ENCODE measurements at places on chromosomes 16 and 17. TPM values are rescaled to one million over a fixed set of nuclear protein-coding genes. Genes with fewer than 3 reads are reported as not detected.
A peak's percentile ranks its signal among the peaks of the same experiment; 100 is the strongest.

DNA sequence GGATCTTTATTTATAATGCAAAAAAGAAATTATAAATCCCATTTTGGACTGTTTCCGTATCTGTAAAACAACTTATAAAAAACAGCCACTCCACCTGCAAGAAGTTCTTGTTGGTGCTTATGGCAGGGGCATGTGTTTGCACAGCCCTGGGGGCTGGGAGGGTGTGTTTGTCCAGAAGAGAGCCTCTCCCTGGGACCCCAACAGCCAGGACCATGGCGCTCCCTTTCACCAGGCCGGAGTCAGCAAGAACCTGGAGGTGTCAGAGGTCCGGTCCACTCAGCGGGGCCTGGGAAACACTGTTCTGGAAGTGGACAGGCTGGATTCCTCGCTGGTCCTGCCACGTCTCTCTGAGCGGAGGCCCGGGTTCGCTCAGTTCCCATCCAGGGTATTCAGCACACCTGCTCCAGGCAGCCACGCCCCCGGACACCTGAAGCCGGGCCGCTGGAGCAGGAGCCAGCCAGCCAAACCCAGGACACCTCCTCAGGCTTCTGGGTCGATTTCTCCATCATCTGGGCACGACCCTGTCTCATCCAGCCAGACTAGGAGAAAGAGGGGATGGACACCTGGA, 18.9 kb upstream of the GINS2 start:
- no peaks in the 10 kb centered on the region for H3K27me3 ChIP-seq
- no peak overlapping the region for H3K4me3 ChIP-seq
- no peak for DNase-seq
- no peaks in the 10 kb centered on the region for H3K36me3 ChIP-seq
- H3K4me1 ChIP-seq, result no peaks in the 10 kb centered on the region

GRCh38 chr17:17298108-17298507, 5.1 kb upstream of the NT5M start:
- peaks cover 11% of the 10 kb centered on the region for H3K4me1 ChIP-seq
- H3K27ac ChIP-seq, result no peak overlapping the region
- DNase-seq, result no peak
- no peak overlapping the region for H3K4me3 ChIP-seq
- peaks cover 13% of the 10 kb centered on the region for H3K27me3 ChIP-seq
- no peaks in the 10 kb centered on the region for H3K36me3 ChIP-seq

GRCh38 chr16:3807425-3808123, 72.9 kb downstream of the CREBBP start:
- no peaks in the 10 kb centered on the region for H3K36me3 ChIP-seq

DNA sequence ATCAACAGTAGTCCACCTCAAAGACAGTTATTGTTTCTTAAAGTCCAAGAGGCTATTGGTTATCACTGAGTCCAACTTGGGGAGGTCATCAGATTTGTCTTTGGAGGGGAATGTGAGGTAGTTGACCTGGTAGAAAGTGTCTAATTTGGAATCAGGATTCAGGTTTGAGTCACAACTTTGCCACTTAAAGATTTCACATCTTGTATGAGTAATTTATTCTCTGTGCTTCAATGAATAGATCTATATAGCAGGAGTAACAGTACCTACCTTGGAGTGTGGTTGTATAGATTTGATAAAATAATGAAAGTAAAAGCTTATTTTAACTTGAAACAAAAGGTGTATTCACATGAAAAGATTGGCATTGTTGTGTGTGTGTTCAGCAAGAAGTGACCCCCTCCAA, 119.3 kb upstream of the TBX2 start:
- H3K27me3 ChIP-seq, result no peaks in the 10 kb centered on the region
- no peaks in the 10 kb centered on the region for H3K36me3 ChIP-seq
- no peak overlapping the region for H3K27ac ChIP-seq
- no peak overlapping the region for H3K4me3 ChIP-seq
- no peak for DNase-seq
- no peaks in the 10 kb centered on the region for H3K4me1 ChIP-seq

DNA sequence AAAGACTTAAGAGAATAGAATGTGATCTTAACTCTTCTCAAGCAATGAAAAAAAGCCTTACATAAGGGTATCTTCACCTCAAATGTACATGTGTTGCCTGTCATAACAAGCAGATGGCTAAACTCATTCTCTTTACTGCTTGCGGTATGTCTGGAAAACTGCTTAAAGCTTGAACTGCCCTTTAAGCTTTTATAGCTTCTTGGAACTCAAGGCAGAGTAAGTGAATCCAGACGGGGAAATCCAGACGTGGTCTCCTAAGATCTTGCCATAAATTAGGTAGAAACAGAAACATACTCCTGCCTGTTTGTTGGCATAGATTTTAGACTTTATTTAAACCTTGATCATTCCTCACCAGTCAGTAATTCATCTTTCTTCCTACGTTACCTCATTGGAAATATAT, 19.6 kb downstream of the CLUAP1 start:
- peaks cover 81% of the 10 kb centered on the region for H3K36me3 ChIP-seq
- H3K27me3 ChIP-seq, result no peaks in the 10 kb centered on the region
- H3K27ac ChIP-seq, result no peak overlapping the region
- no peaks in the 10 kb centered on the region for H3K4me1 ChIP-seq
- DNase-seq, result no peak

DNA sequence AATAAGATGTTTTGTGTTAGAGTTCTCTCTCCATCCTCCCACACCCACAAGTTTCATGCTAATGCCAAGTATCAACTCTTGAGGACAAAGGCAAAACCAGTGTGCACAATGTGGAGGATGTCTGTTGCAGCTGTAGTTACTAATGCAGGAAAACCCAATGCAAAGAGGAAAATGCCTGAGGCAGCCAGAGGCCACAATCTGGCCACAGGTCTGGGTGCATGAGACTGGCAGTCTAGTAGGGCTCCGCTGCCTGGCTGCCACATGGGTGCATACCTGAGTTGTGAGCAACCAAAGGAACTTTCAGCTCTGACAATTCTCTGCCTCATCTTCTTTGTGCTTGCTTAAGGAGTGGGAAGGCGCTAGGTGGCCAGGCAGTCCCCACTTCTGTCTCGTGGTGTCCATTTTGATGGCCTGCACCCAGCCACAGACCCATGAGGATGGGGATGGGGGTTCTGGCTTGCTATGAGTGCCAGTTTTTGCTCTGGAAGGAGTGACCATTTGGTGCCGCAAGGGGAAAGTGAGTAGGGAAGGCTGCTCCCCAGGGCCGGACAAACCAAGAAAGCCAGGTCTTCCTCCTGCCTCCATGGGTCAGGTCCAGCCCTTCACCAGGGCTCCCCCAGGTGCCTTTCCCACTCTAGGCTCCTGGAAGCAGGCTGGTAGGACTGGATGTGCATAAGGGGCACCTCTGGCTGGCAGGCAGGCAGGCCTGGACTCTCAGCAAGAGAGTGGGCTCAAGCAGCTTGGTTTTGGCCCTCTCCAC, 4.2 kb upstream of the GFOD2 start:
- peaks cover 10% of the 10 kb centered on the region for H3K4me1 ChIP-seq
- H3K4me3 ChIP-seq, result no peak overlapping the region
- no peaks in the 10 kb centered on the region for H3K36me3 ChIP-seq
- H3K27me3 ChIP-seq, result no peaks in the 10 kb centered on the region
- no peak for DNase-seq
- H3K27ac ChIP-seq, result no peak overlapping the region

DNA sequence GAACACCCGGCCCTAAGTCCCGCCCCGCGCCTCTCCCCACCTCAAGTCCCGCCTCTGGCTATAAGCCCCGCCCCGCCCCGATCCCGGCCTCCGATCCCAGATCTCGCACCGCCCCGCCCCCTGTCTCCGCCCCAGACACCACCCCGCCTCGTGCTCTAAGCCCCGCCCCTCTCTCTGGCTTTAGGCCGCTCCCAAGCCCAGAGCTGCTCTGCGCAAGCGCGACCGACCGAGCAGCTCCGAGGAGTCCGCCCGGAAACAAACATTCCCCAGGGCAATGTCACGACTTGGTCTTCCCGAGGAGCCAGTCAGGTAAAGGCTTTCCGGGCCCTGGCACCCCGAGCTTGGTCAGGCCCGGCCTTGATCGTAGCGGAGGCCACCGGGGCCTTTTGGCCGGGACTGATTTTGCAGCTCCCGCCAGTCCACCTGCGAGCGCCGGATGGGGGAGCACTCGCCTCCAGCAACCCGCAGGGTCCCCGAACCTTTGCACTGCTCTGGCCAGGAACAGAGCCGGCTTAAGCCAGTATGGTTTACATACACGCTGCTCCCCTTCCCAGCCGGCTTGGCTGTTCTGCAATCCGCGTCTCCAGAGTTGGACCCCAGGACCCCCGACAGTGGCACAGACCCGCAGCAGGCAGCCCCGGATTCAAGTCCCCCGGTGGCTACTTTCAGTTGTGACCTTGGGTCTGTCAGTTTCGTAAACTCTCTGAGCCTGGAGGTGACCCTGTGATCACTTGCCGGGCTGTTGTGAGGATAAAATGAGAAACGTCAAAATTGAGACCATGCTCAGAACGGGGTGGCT, at the start of gene NUDT7:
NUDT7 (plus strand) TSS at position 206 of the 799 bp plus-strand sequence; CDS start at position 275, 69 bp downstream.
- peak within 1 kb of the TSS; percentile 86 for H3K27ac ChIP-seq
- peaks cover 12% of the 10 kb centered on the region for H3K4me1 ChIP-seq
- peak within 1 kb of the TSS; percentile 59 for H3K4me3 ChIP-seq
- H3K27me3 ChIP-seq, result no peaks in the 10 kb centered on the region
- DNase-seq, result peak; percentile 100

GRCh38 chr17:79544142-79544914, 66.5 kb downstream of the RBFOX3 start:
- H3K27me3 ChIP-seq, result no peaks in the 10 kb centered on the region
- no peaks in the 10 kb centered on the region for H3K4me1 ChIP-seq
- no peak for DNase-seq
- H3K36me3 ChIP-seq, result no peaks in the 10 kb centered on the region
- H3K4me3 ChIP-seq, result no peak overlapping the region

- no peaks in the 10 kb centered on the region for H3K27me3 ChIP-seq
- H3K4me3 ChIP-seq, result no peak overlapping the region
- DNase-seq, result no peak
- no peaks in the 10 kb centered on the region for H3K4me1 ChIP-seq
Measured at GRCh38 chr16:12570046-12570618, 233.6 kb downstream of the CPPED1 start.

- H3K36me3 ChIP-seq, result no peaks in the 10 kb centered on the region
- no peaks in the 10 kb centered on the region for H3K27me3 ChIP-seq
- H3K4me1 ChIP-seq, result peaks cover 32% of the 10 kb centered on the region
Measured at GRCh38 chr17:28372203-28372944, 880 bp downstream of the SARM1 start.

GRCh38 chr16:78800523-78800922, 701.1 kb downstream of the WWOX start:
- no peaks in the 10 kb centered on the region for H3K36me3 ChIP-seq
- no peak overlapping the region for H3K27ac ChIP-seq
- no peak overlapping the region for H3K4me3 ChIP-seq
- no peaks in the 10 kb centered on the region for H3K27me3 ChIP-seq
- no peak for DNase-seq

GRCh38 chr17:42554250-42555121, 1.8 kb downstream of the HSD17B1 start:
- peaks cover 20% of the 10 kb centered on the region for H3K4me1 ChIP-seq
- H3K27me3 ChIP-seq, result no peaks in the 10 kb centered on the region
- peak overlapping the region; percentile 88 for H3K4me3 ChIP-seq

- no peak for DNase-seq
- H3K36me3 ChIP-seq, result no peaks in the 10 kb centered on the region
- H3K27ac ChIP-seq, result peak overlapping the region; percentile 4
- H3K27me3 ChIP-seq, result no peaks in the 10 kb centered on the region
Measured at GRCh38 chr17:68710035-68710780, 109.0 kb upstream of the FAM20A start.

DNA sequence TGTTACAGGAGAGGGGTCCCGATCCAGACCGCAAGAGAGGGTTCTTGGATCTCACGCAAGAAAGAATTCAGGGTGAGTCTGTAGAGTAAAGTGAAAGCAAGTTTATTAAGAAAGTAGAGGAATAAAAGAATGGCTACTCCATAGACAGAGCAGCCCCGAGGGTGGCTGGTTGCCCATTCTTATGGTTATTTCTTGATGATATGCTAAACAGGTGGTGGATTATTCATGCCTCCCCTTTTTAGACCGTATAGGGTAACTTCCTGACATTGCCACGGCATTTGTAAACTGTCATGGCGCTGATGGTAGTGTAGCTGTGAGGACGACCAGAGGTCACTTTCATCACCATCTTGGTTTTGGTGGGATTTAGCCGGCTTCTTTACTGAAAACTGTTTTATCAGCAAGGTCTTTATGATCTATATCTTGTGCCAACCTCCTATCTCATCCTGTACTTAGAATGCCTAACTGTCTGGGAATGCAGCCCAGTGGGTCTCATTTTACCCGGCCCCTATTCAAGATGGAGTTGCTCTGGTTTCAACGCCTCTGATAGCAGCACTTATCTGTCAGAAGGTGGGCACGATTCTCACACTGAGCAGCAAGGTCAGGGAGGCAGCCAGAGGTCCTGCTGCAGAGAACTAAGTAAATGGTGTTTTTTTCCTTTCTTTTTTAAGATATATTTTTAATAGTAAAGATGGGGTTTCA, 26.5 kb upstream of the XYLT2 start:
- H3K4me1 ChIP-seq, result no peaks in the 10 kb centered on the region
- H3K4me3 ChIP-seq, result no peak overlapping the region
- no peak for DNase-seq
- no peaks in the 10 kb centered on the region for H3K27me3 ChIP-seq
- no peak overlapping the region for H3K27ac ChIP-seq

DNA sequence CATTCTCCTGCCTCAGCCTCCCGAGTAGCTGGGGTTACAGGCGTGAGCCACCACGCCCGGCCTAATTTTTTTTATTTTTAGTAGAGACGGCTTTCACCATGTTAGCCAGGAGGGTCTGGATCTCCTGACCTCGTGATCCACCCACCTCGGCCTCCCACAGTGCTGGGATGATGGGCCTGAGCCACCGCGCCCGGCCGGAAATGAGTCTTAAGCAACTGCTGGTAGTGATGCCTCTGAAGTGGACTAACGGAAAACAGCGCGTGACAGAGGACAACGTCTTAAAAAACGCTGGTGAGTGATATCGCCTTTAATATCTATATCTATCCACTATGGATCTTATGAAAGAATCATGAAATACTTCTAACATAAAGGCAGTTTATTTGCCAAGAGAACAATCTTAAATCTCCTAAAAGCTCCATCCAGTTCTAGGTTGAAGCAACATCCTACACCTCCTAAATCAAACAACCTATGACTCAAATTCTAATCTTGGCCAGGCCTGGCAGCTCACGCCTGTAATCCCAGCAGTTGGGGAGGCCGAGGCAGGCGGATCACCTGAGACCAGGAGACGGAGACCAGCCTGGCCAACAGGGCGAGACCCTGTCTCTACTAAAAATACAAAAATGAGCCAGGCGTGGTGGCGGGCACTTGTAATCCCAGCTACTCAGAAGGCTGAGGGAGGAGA, 69.8 kb downstream of the NXN start:
- H3K27ac ChIP-seq, result no peak overlapping the region
- H3K36me3 ChIP-seq, result no peaks in the 10 kb centered on the region
- no peaks in the 10 kb centered on the region for H3K27me3 ChIP-seq
- no peak overlapping the region for H3K4me3 ChIP-seq
- H3K4me1 ChIP-seq, result peaks cover 7% of the 10 kb centered on the region

GRCh38 chr17:16915752-16916556, 56.0 kb downstream of the TNFRSF13B start:
- H3K4me3 ChIP-seq, result no peak overlapping the region
- H3K4me1 ChIP-seq, result no peaks in the 10 kb centered on the region

- no peak overlapping the region for H3K27ac ChIP-seq
- no peaks in the 10 kb centered on the region for H3K4me1 ChIP-seq
- H3K27me3 ChIP-seq, result peaks cover 65% of the 10 kb centered on the region
Measured at GRCh38 chr17:74117087-74117698, 86.3 kb upstream of the RPL38 start.

The TP53TG3B gene
- not detected for total RNA-seq

The HID1 gene
- total RNA-seq, result 32.1 TPM

The NKD1 gene
- total RNA-seq, result 23.0 TPM

The PROCA1 gene
- 1.9 TPM for total RNA-seq

Data from left lung (tissue), 14 donors.